Karpas-422 (cell line): ENCODE measurements at places on chromosomes 4 and X.

- no peak overlapping the region for H3K4me3 ChIP-seq
- peaks cover 9% of the 10 kb centered on the region for H3K4me1 ChIP-seq
- H3K27me3 ChIP-seq, result no peaks in the 10 kb centered on the region
- 0 out of 2 replicates have a peak, but pooled peaks cover 2% of the 10 kb centered on the region for H3K36me3 ChIP-seq
- H3K27ac ChIP-seq, result no peak overlapping the region
These were observed 43.1 kb downstream of the ATP11C start for GRCh38 chrX:139889760-139890159.

DNA sequence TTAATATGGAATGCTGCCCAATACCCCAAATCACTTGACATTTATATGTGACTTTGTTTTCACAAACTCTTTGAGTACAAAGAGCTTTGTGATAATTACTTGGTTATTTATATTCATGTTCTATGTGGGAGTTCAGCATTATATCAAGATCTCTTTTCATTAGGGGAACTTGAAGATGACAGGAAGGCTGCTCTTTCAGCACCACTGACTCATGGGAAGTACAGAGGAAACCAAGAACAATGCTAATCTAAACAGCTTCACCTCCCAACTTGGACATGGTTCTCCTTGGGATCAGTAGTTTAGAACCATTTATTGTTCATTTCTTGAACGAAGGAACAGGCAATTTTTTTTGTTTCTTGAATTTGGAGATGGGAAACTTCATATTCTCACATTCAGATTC, 184.0 kb upstream of the AFF2 start:
- no peak overlapping the region for H3K4me3 ChIP-seq
- H3K27ac ChIP-seq, result no peak overlapping the region
- H3K36me3 ChIP-seq, result no peaks in the 10 kb centered on the region; the same call in 1 of the 2 replicates
- DNase-seq, result no peak
- no peaks in the 10 kb centered on the region for H3K27me3 ChIP-seq

DNA sequence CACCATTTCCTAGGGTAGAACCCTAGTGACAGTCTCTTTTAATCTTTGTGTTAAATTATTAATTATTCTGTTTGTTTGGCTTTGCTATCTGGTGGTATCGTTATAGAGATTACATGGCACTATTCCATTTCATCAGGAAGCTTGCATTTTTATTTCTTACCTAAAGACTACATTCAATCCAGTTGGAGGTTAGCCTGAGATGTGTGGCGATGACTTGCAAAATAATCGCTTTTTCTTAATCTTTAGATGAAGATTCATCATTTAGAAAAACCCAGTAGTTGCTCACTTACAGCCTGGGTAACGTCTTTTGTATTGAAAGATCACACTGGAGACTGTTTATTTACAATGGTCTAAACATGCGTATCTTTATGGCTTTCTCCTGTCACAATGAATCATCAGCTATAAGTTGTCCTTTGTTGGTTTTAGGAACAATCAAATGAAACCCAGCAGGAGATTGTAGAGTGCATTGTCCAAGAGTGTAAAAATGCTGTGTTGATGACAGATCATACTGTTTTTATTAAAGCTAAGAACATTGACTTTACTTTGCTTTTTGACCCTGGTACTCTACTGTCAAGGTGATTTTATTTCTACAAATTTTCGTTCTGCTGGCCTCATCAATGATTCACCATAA, 281.7 kb upstream of the PITX2 start:
- H3K27ac ChIP-seq, result no peak overlapping the region
- H3K36me3 ChIP-seq, result no peaks in the 10 kb centered on the region
- no peaks in the 10 kb centered on the region for H3K4me1 ChIP-seq
- H3K27me3 ChIP-seq, result 0 out of 2 replicates have a peak, but pooled peaks cover 2% of the 10 kb centered on the region

GRCh38 chr4:125115941-125116340, 198.8 kb upstream of the FAT4 start:
- no peak overlapping the region for H3K4me3 ChIP-seq
- no peak for DNase-seq
- H3K36me3 ChIP-seq, result no peaks in the 10 kb centered on the region
- no peak overlapping the region for H3K27ac ChIP-seq

DNA sequence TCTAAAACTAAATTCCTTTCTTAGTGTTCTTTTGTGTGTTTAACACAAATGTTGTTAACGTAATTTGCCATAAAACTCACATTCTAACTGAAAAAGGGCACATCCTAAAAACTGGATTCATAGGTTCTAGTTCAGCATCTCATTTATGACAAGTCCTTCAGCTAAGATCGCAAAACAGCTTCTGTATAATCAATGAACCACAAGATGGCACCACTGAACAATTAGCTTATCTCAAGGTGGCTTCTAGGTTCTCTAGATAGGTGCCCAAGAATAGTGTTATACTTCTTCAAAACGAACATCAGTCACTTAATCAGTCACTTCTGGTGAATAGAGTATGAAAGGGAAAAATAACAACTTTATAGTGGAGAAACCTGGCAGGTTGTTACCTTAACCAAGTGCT, 54.3 kb downstream of the NRK start:
- no peak overlapping the region for H3K4me3 ChIP-seq
- peak; percentile 76 for DNase-seq

DNA sequence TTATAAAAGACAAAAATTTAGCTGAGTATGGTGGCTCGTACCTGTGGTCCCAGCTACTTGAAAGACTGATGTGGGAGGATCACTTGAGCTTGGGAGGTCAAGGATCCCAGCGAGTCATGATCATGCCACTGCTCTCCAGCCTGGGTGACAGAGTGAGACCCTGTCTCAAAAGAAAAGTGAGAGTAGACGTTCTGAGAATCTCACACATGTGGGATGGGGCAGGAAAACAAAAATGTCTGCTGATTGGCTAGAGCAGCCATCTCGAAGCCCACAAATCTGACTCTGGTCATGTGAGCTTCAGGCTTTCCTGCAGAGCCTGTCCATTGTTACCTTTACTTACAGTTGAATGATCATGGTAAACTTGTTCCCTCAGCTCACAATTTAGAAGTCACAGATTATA, 23.1 kb upstream of the SLC9A7 start:
- no peaks in the 10 kb centered on the region for H3K36me3 ChIP-seq
- H3K4me1 ChIP-seq, result no peaks in the 10 kb centered on the region
- no peak for DNase-seq
- no peaks in the 10 kb centered on the region for H3K27me3 ChIP-seq
- no peak overlapping the region for H3K27ac ChIP-seq
- H3K4me3 ChIP-seq, result no peak overlapping the region

GRCh38 chr4:162659716-162660115, 495.9 kb upstream of the FSTL5 start:
- H3K4me1 ChIP-seq, result no peaks in the 10 kb centered on the region
- no peaks in the 10 kb centered on the region for H3K27me3 ChIP-seq
- no peak overlapping the region for H3K27ac ChIP-seq
- DNase-seq, result no peak
- H3K36me3 ChIP-seq, result no peaks in the 10 kb centered on the region

GRCh38 chrX:102975016-102975415, 37.9 kb downstream of the RAB40AL start:
- no peak overlapping the region for H3K27ac ChIP-seq
- no peaks in the 10 kb centered on the region for H3K4me1 ChIP-seq
- no peak overlapping the region for H3K4me3 ChIP-seq
- no peaks in the 10 kb centered on the region for H3K27me3 ChIP-seq
- no peak for DNase-seq
